CMK (cell line): ENCODE measurements at places on chromosomes 5 and 9.

DNA sequence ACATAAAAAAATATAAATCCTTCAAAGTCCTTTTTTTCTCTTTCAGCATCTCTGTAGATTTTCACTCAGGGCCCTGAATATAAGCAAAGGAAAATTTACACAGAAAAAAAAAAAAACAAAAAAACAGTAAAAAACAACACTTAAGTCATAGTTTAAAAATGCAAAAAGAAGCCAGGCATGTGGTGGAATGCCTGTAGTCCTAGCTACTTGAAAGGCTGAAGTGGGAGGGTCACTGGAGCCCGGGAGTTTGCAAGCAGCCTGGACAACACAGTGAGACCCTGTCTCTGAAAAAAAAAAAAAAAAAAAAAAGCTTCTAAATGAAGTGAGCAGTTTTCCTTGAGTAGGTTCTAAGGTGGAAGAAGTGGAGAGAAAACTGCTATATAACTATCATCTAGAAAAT lies 55.0 kb upstream of the BNC2 start:
- DNase-seq, result no peak

DNA sequence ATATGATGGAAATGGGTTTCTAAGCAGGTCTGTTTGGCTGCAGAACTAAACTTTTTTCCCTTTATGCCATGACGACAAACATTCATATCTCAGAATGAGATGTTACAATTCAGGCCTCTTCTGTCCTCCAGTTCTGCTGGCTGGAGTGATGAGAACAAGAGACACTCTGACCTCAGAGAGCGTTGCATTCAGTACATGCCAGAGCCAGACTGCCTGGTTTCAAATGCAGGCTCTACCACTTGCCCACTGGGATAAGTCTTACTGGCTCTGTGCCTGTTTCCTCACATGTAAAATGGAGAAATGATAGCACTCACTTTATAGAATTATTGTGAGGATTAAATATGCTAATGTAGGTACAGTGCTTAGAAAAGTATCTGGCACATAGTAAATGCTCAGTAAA lies 24.8 kb upstream of the TOMM5 start:
- DNase-seq, result no peak

GRCh38 chr5:153308282-153308681 lies 182.2 kb upstream of the GRIA1 start:
- DNase-seq, result no peak

DNA sequence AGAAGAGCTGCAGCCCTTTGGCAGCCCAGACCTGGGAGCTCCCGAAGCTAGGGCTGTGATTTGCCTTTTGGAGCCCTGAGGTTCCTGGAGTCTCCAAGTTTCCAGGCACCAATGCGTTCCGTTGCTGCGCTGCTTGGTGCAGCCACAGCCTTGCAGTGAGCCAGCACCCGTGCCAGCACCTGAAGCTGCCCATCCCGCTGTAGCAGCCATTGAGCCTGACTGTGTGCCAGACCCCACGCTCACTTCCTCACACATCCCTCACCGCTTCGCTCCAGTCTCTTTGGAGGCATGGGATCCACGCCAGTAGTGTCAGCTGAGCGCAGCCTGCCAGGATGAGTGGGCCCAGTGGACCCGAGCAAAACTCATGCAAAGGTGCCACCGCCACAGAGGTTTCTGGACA lies 22.5 kb upstream of the C9orf72 start:
- DNase-seq, result no peak

DNA sequence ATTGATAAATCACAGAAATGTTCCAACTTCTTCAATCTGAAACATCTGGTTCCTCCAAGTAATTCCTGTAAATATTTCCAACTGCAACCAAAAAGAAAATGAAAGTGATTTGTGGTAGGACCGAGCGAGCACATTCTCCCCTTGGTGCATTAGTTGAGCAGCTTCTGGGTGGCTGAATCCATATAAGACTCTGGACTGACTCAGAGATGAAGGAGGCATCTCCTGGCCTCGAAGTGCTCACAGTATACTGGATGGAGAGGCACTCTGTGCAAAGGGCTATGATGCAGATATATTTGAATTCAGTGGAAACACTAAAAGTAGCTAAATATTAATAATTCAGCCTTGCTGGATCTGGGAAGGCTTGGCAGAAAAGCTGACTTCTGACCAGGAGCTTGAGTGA lies 265.0 kb downstream of the MARCHF11 start:
- no peak for DNase-seq

GRCh38 chr9:94717761-94718160 lies 8.7 kb upstream of the AOPEP start:
- no peak for DNase-seq

GRCh38 chr9:134560206-134560605 lies 81.4 kb upstream of the COL5A1 start:
- no peak for DNase-seq

GRCh38 chr9:85377731-85378289 lies 363.9 kb downstream of the AGTPBP1 start:
- no peak for DNase-seq

DNA sequence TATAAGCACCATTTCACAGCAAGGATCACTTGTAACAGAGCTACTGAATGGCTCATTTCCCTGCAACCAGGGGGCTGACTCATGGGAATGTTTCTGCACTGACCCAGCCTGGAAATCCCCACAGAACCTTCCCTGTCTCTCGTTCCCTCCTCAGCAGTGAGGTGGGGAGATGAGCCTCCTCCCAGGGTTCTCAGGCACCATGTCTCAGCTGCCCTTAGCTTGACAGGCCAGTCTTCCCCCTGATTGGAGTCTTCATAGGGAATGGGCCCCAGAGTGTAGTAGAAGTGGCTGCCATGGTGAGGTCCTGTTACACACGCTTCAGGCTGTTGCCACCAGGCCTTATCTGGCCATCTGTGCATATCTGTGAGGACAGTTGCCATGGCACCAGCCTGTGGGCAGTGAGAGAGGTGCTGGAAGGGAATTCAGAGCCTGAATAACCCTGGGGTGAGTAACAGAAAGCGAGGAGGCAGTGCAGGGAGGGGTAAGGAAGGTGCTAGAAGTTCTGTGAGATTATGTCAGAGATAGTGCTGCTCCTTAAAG lies 324.4 kb downstream of the ENC1 start:
- no peak for DNase-seq

DNA sequence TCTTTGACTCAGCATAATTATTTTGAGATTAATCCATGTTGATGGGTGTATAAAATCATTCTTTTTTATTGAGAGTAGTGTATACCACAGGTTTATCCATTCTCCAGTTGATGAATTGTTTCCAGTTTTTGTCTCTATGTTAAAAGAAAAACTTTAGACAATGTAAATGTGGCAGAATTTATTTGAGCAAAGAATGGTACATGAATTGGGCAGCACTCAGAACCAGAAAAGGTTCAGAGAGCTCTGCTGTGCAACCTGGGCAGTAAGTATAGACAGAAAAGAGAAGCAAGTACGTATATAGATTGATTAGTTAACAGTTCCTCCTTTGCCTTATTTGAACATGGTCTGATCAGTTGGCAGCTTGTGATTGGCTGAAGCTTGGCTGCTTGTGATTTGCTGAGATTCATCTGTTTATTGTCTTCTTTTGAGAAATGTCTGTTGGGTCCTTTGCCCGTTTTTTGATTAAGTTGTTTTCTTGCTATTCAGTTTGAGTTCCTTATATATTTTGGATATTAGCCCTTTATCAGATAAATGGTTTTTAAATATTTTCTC lies 41.4 kb downstream of the CDC42SE2 start:
- no peak for DNase-seq

- no peak for DNase-seq
These were observed 51.1 kb upstream of the CDKN2AIPNL start for GRCh38 chr5:134462761-134463160.

DNA sequence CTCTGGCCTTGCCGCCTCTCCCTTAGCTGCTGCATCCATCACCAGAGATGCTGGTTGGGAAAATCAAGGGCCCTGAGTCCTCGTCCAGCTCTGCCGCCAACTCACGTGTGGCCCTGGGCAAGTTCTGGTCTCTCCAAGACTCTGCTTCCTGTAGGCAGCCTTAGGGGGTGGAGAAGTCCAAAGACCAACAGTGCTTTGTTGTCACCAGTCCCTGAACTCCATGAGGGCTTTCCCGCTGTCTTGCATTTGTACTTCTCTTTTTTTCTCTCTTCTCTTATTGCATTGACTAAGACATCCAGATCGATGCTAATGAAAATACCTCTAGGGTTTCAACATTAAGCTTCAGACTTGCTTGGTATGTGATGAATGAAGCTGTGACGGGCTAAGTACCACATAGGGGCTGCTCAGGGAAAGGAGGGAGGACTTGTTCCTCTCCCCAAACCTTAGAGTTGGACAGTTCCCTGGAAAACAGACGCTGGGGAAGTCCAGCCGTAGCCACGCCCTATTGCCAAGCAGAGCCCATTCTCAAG lies 63.7 kb upstream of the STXBP1 start:
- DNase-seq, result no peak

GRCh38 chr5:176810081-176810597 lies at the start of gene UNC5A:
Gene UNC5A, plus strand, starts transcription at chr5:176810559. Its CDS starts 192 bp downstream, at chr5:176810751.
- no peak for DNase-seq

GRCh38 chr5:1511651-1512540 lies 11.9 kb downstream of the LPCAT1 start:
- no peak for DNase-seq

GRCh38 chr9:87771316-87772006 lies 45.5 kb downstream of the CTSL start:
- no peak for DNase-seq

GRCh38 chr9:33139421-33140228 lies 27.5 kb downstream of the B4GALT1 start:
- DNase-seq, result no peak

- peak; percentile 22 for DNase-seq
These were observed 3.4 kb downstream of the ASS1 start for GRCh38 chr9:130448035-130448624.

GRCh38 chr5:139649082-139649991 lies 1.2 kb downstream of the CXXC5 start:
- DNase-seq, result no peak

GRCh38 chr5:56763711-56764466 lies 51.5 kb upstream of the MAP3K1 start:
- DNase-seq, result peak; percentile 33

DNA sequence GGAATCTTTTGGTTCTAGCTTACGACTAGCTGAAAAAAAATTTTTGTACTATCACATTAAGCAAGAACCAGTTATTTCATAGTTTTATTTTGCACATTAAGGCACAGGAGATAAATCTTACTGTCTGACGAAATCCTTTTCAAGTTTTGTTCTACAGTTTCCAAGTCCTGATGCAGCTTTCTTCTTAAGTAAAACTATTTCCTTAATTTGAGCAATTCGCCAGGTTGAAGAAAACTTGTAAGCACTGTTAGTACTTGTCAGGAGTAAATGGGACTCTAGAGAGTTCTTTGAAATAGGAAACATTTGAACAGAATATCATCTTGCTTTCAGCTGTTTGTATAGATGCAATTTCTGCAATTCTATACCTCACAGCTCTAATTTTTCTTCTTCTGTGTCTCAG lies 318.8 kb upstream of the ELAVL2 start:
- no peak for DNase-seq

DNA sequence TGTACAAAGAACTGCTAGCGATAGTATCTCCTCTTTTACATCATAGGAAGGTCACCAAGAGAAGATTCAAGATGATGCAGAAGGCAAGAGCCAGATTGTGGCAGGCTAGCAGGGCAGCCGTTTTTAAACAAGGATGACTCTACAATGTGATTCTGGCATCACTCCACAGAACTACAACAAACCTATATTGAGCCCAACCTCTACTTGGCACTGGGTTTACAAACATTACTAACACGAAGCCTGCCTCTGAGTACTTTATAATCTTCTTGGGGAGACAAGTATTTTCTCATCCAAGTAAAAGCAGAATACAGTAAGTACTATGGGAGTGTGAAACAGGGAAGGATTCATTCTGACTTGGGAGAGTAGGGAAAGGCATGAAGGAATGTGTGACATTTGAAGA lies 448.6 kb downstream of the ZNF608 start:
- DNase-seq, result no peak

DNA sequence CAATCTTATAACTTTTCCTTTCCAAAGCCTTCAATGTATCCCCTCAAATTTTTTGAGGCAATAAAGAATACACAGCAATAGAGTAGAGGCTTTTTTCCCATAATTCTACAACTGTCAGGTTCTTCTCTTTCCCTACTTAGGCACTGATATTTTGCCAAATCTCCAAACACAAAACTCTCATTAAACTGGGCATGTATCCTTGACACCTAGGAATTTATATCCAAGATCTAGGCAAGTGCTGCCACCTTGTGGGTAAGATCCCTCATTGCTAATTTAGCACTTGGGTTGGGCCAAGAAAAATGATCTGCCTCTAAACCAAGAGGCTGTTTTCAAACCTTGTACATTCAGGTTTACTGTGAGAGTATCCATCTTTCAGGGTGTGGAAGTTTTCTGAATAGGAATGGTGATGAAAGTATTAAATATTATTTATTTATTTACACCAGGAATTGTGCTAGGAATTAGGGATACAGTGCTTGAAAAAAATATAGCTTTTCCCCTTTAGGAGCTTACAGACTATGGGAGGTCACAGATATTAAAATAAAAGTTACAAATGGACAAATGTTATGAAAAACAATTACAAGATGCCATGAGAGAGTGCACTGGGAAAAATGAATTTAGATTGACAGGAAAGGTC lies 17.6 kb downstream of the TSTD2 start:
- no peak for DNase-seq

DNA sequence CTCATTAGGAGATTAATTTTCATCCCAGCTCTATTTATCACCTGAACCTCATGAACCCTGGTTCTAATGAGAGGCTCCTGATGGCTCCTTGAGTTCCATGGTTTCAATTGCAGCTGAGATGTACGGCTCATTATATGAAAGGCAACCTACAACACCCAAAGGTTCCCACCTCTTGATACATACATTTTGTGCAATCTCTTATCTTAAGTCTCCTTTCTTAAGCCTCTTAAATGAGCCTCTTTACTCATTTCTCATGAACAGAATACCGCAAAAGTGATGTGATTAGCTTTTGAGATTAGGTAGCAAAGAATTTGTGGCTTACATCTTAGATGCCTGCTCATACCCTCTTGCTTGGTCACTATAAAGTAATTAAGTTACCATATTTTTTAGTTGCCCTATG lies 1964.0 kb upstream of the CDH6 start:
- no peak for DNase-seq

- DNase-seq, result no peak
These were observed 250.8 kb downstream of the ZSWIM6 start for GRCh38 chr5:61582887-61583286.

GRCh38 chr5:179430193-179431175 lies 85.2 kb upstream of the ADAMTS2 start:
- no peak for DNase-seq

DNA sequence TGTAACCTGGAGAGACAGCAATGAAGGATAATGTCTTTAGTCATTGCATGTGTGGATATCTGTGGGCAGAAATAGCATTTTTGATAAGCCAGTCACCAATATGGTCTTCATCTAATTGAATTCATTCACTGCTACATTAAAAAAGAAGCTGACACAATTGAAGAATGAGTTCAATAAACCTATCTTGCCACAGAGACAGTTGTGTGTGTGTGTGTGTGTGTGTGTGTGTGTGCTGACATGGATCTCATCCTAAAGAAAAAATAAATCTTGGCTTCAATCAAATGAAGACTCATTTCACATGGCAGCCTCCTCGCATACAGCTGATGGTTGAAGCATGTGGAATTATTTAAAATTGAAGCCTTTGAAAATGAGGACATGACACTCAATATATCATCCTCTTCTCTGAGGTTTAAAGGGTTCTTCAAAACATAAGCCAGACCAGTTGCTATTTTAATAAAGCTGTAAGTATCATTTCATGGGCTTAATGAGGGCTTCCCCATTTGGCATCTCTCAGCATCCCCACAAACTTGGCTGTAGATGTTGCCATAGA lies 118.5 kb upstream of the PTPN3 start:
- no peak for DNase-seq
